Lung (tissue), 17 donors: ENCODE measurements at places on chromosomes 3 and 15.

DNA sequence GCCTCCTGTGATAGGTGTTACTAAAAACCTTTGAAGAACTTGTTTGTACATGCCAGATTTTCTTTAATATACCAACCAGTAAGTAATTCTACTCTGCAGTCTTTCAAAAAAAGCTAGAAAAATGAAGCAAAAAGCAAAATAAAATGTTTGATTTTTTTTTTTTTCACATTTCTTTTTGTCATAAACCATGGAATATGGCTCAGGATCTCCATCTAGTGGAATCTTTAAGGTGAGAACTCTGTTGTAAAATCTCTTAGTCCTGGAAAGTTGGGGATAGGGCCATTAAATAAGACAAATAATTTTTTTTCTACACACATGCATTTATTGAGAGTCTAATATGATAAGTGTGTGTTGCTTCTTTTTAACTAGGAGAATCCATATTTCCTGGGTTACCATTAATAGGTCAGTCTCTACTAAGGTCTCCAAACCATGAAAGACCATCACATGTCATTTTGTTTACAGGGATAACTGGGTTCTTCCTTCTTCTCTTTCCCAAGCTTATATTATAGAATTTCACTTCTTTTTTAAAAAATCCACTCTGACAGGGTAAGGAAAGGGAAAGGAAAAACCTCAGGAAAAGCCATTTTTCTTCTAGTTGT is 84.6 kb downstream of the SLC9A9 start:
- DNase-seq, result peak; percentile 87

DNA sequence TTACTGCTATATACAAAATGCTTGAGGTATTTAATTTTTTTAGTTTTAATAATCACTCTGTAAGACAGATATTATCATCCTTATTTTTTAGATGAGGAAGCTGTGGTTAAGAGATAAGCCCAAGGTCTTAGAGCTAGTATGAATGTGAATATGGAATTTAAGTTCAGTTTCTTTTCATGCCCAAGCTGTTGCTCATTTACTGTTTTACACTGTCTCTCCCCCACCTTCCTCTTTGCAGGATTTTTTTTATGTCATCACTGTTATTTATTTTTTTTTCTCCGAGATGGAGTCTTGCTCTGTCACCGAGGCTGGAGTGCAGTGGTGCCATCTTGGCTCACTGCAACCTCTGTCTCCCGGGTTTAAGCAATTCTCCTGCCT is 22.5 kb downstream of the MAP2K5 start:
- no peak for DNase-seq

DNA sequence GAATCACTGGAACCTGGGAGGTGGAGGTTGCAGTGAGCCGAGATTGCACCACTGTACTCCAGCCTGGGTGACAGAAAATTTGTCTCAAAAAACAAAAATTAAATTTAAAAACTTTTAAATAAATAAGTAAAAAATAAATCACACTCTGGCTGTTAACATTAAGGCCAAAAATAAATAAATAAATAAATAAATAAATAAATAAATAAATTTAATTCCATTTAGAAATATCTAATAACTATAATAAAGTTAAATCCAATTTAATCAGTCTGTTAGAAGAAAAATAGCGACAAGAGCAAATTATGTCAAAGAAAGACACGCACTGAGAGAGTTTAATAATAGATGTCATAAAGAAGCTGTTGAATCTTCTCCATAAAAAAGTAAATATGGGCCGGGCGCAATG is 13.4 kb downstream of the MAP4 start:
- DNase-seq, result no peak

GRCh38 chr3:20055842-20056241 is 15.6 kb downstream of the KAT2B start:
- DNase-seq, result peak; percentile 70

GRCh38 chr3:108346301-108347227 is 50.2 kb downstream of the HHLA2 start:
- no peak for DNase-seq

- DNase-seq, result no peak
Measured at GRCh38 chr15:75389791-75390382, 21.5 kb upstream of the MAN2C1 start.

- no peak for DNase-seq
Measured at GRCh38 chr15:68512598-68512997, 66.2 kb upstream of the CORO2B start.

DNA sequence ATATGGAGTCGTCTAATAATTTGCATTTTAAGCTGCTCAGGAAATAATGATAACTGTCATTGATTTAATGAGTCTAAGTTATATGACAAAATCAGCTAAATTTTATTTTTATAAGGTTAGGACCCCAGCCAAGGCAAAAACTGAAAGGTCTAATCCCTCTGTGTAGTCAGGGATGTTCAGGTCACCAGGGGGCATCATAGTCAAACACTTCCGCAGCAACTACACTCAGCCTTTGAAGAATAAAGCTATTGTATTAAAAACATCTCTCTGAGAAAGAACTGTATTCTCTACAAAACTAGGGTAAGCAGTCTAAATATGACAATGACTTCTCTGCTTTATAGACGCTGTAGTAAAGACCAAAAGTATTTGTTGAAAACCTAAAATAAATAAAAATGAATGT is 15.0 kb downstream of the INTS14 start:
- DNase-seq, result no peak

DNA sequence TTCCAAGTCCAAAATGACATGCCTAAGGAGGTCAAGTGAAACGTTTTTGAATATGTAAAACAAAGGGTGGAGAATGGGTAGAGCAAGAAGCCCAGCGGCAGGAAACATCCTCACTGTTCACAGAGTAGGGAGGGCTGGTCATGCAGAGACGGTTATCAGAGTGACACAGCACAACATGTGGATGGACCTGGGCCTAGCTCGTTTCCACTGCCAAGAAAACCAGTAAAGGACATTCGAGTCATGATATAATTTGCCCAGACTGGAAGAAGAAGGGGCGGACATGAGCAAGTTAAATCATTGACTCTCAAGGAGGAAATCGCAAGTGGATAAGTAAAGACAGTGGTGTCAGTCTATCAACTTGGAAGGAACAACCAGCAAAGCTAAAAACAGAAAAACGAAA is 89.3 kb downstream of the LRIG1 start:
- no peak for DNase-seq

DNA sequence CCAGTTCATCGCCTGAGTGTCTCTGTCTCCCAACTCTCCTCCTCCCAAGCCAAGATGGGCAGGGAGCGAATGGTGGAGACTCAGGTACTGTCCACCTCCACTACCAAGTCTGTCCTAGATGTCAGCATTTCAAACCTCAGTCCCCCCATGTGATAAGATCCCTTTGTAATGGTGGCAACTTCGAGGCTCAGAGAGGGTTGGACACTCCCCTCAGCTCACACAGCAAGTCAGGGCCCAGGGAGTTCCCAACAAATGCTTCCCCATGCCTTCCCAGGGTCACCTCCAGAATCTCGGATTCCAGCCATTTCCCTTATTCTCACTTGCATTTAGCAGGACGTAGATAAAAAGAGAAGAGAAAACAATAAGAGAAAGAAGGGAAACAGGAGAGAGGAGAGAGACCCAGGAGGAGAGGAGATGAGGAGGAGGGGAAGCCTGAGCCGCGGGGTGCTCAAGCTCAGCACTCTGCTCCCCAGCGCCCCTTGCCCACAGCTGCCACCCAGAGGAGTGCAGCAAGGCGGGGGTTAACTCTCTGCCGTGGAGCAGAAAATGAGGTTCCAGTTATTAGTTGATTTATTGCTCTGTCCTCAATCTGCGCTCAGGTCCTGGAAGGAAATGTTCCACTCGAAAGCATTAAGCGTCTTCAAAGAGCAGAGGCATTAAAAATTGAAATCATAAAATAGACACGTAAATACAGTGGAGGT is 84.1 kb upstream of the LINGO1 start:
- no peak for DNase-seq

- DNase-seq, result no peak
Measured at GRCh38 chr3:98026425-98027084, 8.6 kb downstream of the GABRR3 start.

DNA sequence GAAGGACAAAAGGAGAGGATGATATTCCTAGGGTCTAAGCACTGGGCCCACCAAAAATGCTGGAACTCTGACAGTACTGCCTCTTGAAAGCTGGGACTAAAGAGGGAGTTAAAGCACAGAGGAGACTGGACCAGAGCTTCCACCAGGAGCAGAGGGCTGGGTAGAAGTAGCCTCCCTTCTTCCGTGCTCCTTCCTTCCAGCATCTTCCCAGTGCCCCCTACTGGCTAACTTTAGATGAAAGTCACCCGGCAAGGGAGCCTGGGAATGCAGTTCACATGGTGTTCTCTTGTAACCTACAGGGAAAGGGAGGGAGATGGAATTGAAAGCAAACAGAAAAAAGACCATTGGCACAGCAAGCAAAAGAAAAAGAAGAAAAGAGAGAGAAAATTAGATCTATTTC is 106.1 kb upstream of the COL8A1 start:
- DNase-seq, result peak; percentile 24

DNA sequence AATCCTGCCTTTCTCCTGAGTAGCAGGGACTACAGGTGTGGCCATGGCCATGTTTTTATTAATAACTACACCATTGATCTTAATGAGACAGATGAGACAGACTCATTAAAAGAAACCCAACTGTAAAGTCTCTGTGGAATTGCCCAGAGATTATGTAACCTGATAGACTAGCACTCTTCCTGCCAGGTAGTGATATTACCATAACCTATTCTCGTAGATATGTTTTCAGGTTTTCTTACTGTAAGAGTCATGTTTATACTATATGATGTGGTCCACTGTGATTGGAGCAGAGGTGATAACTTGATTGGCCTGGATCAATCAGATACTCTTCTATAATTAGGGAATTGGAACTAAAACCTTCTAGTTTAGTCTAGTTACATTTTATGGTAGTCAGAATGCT is 93.7 kb downstream of the NFKBIZ start:
- no peak for DNase-seq

GRCh38 chr3:14988988-14989394 is 41.6 kb downstream of the NR2C2 start:
- no peak for DNase-seq

- no peak for DNase-seq
Measured at GRCh38 chr3:160450846-160451245, 1.3 kb upstream of the TRIM59 start.

- no peak for DNase-seq
Measured at GRCh38 chr3:109211941-109212340, 75.4 kb downstream of the C3orf85 start.

DNA sequence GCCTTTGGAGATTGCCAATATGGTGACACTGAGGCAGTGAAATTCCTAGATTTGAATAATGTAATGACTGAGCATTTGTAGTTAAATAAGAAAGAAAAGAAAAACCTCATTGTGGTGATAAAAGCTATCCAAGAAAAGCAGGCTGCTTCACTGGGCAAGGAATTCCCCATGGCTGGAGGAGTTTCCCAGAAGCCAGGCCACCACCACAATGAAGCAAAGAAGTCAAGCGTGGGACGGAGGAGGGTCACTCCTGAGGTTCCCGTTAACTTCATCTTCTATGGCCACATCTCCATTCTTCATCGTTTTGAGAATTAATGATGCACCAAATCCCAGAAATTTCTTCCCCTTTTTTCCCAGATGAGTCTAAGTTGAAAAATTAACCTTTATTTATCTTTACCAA is 185.8 kb upstream of the BCL6 start:
- DNase-seq, result no peak

- no peak for DNase-seq
Measured at GRCh38 chr3:10857235-10857634, 41.2 kb downstream of the SLC6A11 start.

- DNase-seq, result no peak
Measured at GRCh38 chr3:24139463-24140412, 194.7 kb downstream of the NR1D2 start.
